Stimulated activated CD4-positive, alpha-beta T cell treated with anti-CD3 and anti-CD28 coated beads, TNF-alpha, amount 100 ng/mL, for 24 hours (primary cell): ENCODE measurements at places on chromosomes 13 and 19.
A peak's percentile ranks its signal among the peaks of the same experiment; 100 is the strongest.

GRCh38 chr19:17323964-17324332 lies 10.7 kb downstream of the ANO8 start:
- DNase-seq = no peak

DNA sequence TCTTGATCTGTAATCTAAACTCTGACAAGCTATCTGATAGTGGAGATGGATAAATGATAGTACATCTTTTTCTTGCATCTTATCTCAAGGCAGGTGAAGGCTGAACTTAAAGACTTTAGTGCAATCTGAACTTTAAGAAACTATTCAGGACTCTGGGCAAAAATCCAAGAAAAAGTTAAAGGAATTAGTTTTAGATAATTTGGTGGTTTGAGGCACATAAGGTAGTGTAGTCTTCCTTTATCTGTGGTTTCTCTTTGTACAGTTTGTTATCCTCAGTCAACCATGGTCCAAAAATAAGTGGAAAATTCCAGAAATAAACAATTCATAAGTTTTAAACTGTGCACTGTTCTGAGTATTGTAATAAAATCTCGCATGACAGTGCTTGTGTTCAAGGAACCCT lies 172.9 kb downstream of the UGGT2 start:
- no peak for DNase-seq

DNA sequence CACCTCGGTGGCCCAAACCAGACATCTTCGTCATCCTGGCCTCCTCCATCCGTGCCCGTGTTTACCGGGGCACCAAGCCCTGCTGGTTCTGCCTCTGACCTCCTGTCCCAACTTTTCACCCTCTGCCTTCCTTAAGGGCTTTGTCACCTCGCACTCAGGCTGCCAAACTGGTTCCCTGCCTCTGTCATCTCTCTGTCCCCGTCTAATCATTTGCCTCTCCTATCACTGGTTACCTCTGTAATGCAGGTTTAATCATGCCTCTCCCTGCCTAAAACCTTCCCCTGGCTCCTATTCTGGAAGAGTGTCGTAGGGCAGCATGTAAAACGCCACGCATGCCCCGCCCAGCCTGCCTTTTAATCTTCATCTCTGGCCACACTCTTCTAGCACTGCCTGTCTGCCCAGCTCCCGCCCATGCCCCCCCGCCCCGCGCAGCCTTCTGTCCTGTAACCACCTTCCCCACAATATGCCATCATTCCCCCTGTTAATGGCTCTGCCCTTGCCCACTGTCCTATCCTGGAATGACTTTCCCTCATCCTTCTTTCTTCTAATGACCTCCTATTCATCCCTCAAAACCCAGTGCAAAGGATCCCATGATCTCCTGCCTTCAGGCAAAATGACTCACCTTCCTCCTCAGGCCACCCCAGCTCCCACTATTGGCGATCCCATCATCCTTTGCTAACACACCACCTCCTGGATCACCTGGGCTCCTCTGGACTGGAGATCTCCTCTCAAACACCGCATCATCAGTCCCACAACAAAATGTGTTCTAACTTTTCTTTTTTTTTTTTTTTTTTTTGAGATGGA lies 66.7 kb downstream of the PEX11G start:
- no peak for DNase-seq

GRCh38 chr13:41985788-41986508 lies 25.0 kb upstream of the VWA8 start:
- no peak for DNase-seq

DNA sequence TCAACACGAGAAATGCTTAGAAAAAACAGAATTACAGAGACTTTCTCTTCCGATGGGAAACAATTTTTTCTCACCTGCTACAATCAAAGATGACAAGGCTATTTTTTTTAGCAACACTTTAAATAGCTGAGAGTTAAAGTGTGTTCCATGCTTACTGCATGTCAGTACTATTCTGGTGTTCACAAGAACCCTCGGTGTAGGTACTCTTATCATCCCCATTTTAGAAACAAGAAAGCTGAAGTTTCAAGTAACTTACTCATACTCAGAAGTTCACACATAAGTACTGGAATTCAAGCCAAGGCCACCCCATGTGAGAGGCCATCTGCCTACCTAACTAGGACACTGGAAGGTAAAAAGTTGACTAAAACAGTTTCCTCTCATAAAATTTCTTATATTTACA lies 9.0 kb upstream of the TNFRSF19 start:
- DNase-seq = no peak

GRCh38 chr19:36169084-36169760 lies 17.0 kb upstream of the COX7A1 start:
- DNase-seq = no peak

DNA sequence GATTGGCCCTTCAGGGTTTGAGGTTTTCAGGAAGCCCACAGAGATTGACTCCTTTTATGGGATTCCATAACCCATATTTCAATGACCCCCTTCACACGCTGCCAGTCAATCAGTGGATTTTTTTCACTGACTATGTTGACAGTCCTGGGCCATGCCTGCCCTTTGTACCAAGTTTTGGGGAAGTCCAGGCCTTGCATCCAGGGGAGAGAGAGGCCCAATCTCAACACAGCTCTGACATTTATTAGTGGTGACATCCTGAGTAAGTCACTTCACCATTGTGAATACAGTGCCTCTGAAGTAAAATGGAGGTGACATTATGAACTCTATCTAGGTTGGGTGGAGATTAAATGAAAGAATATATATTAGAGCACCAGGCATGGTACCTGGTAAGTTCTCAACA lies 181.1 kb downstream of the NUFIP1 start:
- no peak for DNase-seq

DNA sequence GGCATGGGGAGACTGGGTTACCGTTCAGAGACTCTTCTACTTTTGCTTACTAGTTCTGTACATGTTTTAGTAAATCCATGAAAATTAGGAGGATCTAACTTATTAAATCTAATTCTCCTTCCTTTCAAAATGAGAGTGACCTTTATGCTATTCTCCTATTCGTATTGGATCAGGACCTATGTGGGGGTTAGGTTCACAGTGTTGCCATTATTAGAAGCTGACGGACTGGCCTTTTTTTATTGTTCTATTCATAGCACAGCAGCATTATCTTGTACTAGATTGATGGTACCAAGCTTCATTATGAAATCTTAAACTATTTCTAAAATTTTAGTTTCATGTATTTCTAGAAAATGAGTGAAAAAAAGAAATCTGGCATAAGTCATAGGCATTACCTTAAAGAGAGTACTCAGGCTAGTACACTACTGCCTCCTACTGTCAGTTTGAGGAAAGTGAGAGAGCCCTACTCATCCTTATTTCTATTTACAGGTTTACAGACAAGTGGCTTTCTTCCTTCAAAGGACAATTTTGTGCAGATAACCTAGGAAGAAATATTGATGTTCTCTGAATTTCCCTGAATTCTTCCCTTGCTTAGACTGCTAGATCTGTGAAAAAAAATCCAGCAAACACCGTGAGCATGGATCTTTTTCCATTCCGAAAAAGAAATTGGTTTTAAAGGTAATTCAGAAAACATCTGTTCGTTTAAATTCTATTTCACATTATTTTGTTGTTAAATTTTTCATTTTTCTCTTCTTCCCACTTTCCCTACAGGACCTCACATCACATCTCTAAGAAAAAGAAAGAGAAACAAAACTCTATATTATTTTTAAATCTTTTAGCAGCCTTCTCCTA lies 485.5 kb downstream of the DIAPH3 start:
- DNase-seq = no peak

DNA sequence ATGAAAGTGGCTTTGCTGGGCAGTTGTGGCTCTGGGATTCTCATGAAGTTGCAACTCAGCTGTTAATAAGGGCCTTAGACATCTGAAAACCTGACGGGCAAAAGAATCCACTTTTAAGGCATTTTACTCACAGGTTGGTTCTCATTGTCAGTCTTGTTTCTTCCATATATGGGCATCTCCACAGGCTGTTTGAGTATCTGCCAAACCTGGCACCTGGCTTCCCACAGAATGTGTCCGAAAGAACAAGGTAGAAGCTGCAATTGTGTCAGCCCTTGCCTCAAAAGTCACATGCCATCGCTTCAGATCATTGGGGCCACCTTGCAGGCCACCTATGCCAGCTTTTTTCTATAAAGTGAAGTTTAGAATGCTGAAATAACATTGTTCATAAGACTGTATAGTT lies 102.4 kb downstream of the KCTD12 start:
- DNase-seq = no peak

GRCh38 chr13:49545661-49546060 lies 39.7 kb downstream of the RCBTB1 start:
- DNase-seq = no peak

- DNase-seq = peak; percentile 9
Observed at GRCh38 chr19:33905937-33906577, 109.4 kb downstream of the KCTD15 start.

DNA sequence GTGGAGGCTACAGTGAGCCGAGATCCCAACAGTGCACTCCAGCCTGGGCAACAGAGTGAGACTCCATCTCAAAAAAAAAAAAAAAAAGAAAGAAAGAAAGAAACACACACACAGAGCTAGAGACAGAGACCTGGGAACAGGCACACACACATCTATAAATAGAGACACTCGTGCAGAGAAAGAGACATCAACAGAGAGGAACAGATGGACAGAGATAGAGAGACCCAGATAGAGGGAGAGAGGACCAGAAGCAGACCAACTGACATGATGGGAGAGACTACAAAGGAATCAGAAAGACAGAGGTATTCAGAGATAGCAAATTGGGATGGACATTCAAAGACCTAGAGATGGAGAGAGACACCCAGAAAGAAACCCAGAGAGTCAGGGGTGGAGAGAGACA lies 2.1 kb upstream of the CA11 start:
- no peak for DNase-seq

GRCh38 chr13:60019119-60019993 lies 144.4 kb downstream of the DIAPH3 start:
- no peak for DNase-seq

DNA sequence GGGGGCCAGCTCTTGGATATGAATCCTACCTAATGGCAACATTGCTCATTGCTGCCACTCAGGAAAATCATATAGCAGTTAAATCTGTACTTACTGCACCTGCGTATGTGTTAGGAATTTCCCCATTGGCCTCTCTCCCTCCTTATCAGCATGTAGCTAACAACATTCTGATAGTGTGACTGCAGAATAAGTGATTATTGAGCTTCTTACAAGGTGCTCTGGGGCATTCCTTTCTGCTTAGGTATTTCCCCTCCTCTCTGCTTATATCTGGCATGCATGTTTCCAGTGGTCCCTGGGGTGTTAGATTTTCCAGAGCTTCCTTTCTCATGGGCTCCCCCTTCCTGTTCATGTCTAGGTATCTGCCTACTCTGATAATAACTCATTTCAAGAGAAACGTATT lies 414.1 kb upstream of the SLITRK1 start:
- no peak for DNase-seq

DNA sequence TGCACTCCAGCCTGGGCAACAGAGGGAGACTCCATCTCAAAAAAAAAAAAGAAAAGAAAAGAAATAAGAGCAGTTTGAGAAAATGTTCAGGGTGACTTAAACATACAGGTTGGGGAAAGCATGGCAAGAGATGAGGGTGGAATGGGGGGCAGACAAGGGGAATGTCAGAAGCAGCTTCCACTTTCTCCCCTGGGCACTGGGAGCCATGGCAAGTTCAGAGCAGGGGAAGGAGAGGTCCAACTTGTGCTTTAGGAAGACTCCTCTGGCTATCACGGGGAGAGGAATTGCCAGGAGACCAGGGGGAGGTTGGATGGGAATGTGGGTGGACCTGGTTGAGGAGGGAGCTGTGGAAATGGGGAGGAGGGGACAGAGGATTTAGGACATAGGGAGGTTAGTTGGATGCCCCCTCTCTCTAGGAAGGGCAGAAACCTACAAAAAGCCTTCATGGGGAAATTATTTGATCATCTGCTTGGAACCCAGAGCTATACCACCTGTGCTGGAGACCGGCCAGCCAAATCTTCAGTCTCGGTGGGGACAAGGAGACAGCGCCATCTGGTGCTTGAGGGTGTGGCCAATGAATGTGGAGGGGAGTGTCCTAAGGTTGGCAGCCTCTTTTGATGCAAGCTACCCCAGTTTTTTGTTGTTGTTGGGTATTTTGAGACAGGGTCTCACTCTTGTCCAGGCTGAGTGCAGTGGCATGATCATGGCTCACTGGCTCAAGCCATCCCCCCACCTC lies 7.3 kb upstream of the STRN4 start:
- peak; percentile 57 for DNase-seq

DNA sequence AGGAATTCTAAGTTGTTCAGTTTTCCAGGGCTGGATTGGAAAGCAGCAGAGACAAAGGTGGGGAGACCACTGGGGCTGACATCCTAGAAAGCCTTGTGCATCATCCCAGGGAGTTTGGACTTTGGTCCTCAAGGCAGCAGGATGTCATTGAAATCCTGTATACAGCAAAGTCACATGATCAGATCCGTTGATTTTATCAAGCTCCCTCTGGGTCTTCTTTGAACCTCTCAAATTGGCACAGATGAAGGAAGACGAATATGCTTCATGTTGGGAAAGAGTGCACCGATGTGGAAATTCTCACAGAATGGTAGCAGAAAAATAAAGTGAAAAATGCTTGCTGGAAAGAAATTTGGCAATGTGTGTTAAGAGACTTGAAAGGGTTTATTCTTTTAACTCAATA lies 149.8 kb upstream of the TMTC4 start:
- DNase-seq = no peak

DNA sequence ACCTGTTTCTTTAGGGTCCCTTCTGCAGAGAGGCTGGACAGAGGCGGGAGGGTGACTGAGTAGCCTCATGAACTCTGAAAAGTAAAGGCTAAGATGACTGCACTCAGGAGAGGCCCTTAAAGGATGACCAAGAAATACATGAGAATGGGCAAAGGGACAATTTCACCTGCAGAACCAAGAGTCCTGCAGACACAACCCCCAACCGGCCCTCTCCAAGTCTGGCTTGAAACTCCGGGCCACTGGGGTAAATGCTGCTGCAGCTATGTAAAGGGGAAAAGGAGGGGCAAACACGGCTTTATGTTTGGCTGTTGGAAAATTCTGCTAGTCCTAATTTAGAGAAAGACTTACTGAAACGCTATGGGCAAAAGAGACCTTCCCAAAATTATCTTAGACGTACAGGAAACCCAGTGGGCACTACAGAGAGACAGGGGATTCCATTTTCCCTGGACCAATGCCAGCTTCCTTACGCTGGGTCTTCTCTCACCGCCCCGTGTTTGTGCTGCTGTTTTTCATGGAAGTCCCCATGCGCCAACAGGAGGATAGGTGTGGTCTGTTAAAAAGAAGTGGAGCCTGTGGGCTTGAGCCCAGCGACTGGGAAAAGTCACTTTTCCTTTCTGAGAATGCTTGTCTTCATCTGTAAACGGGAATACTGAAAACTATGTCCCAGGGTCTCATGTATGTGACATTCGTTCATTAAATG lies 10.6 kb downstream of the COL4A2 start:
- no peak for DNase-seq

GRCh38 chr13:98478189-98479129 lies 98.4 kb downstream of the STK24 start:
- no peak for DNase-seq

GRCh38 chr13:102596147-102597028 lies at the start of gene TPP2:
Gene TPP2, plus strand, starts transcription at chr13:102596986. Its CDS starts 53 bp downstream, at chr13:102597039.
- peak; percentile 98 for DNase-seq
